Bone marrow (tissue), 2 donors: ENCODE measurements at places on chromosomes 1 and 21.

DNA sequence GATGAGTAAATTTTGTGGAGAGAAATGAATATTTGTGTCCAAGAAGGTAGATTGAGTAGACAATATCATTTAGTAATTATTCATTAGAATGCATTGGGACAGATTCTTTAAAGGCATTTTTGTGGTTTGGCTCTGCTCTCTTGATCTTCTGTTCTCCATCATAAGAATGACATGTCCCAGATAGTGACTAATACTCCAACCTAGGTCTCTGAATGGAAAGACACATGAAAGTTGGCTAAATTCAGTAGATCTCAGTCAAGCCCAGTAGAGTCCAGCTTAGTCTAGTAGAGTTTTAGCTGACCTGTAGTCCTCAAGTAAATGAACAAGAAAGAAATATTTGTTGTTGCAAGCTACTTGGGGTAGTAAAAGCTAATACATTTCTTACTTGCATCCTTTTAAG is 61.8 kb upstream of the DNAH14 start:
- DNase-seq, result no peak

DNA sequence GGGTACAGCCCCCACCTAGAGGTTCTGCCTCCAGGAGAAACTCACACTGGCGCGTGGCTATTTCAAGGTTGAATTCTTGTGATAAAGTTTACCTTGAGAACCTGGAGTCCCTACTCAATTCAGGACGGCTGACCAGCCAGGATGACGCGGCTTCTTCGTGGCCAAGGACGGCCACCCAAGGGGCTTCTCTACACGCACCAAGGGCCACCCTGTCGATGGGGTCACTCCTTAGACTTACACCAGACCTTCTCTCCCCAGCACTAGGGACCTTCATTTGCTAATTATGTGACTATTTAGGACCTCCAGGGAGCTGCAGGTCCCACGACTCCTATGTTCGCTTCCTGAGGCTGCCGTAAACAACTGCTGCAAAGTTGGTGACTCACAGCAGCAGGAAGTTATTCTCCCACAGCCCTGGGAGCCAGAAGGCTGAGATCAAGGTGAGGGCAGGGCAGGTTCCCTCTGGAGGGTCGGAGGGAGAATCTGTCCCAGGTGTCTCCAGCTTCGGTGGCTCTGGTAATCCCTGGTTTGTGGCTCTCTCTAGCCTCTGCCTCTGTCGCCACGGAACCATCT is 135.9 kb downstream of the NPHP4 start:
- no peak for DNase-seq

DNA sequence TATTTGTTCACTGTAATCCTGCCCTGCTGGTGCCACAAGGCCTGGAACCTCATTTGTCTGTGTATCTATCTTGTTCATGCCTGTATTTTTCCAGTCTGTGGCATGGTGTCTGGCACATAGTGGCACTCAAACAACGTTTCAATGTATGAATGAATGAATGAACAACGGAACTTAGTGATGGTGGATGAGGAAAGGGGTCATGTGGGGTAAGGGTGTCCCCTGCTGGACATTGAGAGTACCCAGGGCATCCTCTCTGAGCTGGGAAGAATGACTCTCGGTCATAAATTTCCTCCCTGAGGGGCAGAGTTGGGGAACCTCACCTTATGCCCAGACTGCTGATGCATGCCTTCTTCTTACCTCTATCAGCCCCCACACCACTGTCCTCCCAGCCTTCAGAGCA is 18.9 kb upstream of the ZNF683 start:
- DNase-seq, result peak; percentile 50

DNA sequence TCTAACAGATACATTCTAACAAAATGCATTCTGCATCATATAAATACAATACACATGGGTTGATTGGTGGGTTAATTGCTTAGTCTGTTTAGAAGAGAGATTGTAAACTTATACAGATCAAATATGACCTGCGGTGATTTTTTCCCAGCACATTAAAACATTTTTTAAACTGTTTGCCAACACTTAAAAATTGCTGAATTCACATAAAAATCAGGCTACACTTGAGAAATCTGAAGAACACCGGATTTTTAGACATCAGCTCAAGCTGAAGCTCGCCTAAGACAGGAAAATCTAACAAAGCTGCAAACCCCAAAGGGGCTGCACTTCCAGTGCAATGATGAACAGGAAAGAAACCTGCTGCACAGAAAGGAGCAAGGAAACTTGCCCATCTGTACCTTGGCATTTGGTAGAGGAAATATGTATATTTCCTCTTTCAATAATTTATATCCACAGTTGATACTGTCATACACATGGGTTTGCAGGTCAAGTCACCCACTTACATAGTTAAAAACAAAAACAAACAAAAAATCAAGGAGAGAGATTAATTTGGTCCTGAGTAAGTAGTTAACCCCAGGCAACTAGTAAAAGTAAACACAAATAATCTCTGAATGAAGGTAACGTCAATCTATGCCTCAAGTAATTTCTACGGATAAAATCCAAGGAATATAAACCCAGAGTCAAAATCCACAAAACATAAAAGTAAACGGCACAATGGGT is 30.4 kb upstream of the JAK1 start:
- no peak for DNase-seq

- no peak for DNase-seq
Measured at GRCh38 chr1:205680073-205680851, at the start of gene SLC45A3. Gene SLC45A3, minus strand, starts transcription at chr1:205680509. Its CDS starts 15,853 bp downstream, at chr1:205664656.

DNA sequence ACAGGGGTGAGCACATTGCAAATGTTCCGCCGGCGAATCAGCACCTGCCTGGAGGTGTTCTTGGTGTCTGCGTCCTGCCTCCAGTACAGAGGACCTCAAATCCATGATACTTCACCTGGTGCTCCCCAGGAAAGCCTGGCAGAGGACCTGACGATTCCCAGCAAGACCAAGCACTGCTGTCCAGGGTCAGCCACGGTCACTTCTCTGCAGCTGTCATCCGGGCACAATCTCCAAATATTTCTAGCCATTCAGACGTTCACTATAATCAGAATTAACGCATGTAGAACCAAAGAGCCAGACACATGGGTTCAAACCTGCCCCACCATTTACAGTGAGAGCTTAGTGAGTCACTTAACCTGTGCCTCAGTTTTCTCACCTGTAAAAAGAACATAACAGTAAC is 74.5 kb downstream of the CLIC6 start:
- DNase-seq, result no peak

GRCh38 chr1:41368366-41368765 is 7.1 kb downstream of the FOXO6 start:
- no peak for DNase-seq

- no peak for DNase-seq
Measured at GRCh38 chr1:65119951-65120350, 28.1 kb upstream of the AK4 start.

DNA sequence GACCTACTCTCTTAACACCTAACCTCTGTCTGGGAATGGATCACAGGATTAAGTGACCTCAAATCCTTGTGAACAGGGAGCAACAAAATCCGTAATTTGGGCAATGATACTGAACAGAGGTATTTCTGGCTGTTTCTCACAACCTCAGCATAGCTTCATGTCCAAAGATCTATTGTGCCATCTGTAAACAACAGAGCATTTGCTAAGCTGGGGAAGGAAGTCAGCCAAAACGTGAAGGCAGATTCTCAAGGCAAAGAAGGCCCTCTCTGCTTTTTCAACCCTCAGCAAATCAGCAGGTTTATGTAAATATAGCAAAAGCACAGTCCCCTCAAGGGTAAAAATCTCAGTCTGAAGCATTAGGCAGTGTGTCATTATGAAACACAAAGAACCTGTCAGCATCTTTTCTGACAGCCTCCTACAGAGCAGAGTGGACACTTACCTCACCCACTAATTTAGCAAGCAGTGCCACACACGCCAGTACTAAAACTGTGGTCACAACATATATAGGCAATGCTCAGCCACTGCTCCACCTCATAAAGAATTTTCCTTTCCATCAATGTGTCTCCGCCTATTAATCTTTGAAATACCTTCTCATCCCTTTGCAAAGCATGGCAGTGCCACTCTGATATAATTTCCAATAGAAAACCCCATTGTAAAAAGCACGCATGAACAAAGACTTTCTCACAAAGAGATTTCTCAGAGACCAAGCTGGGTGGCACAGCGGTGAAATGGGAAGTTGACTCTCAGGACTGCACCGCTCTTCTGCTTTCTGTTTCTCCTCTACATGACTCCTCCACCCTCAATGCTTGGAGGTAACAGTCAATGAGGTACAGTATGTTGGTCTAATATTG is 188.0 kb downstream of the RERE start:
- DNase-seq, result peak; percentile 68

DNA sequence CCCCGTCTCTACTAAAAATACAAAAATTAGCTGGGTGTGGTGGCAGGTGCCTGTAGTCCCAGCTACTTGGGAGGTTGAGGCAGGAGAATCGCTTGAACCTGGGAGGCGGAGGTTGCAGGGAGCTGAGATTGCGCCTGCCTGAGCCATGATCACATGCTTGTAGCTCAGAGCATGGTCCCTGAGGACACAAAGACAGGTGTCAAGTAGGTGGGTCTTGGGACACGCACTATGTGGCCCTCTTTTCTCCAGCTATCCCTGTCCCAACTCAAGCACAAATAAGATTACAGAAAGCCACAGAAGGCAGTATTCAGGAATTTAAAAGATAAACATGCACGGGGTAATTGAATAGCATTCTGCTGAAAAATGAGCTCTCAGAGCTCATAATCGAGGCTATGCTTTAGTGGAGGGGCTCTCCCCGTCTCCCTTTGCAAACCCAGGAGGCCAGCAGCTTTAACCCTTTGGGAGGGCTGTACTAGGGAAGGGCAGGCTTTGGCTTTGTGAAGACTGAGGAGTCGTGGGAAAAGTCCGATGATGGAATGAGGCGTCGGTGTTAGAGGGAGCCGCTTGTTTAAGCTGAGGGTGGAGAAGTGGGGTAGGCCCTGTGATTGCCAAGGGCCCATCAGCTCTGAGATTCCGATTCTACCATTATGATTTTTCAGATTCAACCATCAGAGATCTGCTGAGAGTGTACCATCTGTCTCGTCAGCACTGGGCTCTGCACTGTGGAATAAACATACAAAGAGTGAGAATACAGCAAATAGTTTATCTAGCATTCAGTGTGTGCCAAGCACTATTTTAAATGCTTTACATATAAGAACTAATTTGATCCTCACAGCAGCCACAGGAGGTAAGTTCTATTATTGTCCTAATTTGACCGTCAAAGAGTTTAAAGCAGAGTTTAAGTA is 59.7 kb upstream of the CD34 start:
- no peak for DNase-seq

DNA sequence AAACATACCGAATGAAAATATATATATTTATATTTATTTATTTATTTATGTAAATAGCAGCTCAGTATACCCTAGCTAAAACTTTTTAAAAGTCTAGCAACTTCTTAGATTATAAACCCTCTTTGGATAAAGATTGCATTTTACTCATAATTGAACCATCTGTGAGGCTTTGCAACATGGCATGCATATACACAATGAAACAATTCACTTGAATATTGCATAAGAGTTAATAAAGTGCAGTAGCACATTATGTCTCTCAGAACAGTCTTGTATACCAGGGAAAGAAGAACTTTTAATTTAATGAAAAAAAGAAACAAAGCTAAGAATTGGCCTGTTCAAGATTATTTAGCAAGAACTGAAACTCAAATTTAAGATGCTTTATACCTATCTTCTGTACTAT is 1363.9 kb upstream of the ADGRL2 start:
- DNase-seq, result no peak

DNA sequence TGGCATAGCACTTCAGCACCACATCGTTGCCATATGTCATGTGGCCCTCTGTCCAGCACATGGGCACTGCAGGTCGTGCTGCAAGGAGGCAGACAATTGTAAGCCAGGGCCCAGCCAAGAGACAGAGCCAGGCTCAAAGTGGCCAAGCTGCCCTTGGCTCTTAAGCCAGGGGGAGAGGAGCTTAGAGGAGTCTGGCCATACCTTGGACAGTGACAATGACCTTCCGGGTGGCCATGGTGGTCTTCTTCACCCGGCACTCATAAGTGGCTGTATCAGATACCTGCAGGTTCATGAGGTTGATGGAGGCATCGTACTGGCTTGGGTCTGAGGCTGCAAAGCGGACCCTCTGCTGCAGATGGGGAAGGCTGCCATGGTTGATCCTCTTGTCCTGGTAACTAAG is 4.6 kb downstream of the VSIG8 start:
- DNase-seq, result no peak

GRCh38 chr1:36722871-36723270 is 240.2 kb upstream of the CSF3R start:
- no peak for DNase-seq

DNA sequence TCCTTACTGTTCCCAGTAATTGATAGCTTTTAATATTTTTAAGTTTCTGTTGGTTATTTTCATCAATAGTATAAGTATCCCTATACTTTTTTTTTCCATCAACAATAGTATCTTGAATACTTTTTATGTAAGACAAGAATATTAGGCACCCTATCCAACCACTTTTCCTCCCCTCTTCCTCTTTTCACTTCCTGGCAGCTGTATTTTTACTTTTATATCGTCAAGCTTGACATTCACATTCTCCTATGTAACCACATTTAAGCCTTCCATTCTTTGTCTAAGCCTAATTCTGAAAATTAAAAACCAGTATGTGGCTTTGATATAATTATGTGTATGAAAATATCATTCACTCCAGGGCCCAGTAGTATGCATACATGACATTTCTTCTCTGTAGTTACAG is 9.3 kb downstream of the TMEM39B start:
- no peak for DNase-seq

DNA sequence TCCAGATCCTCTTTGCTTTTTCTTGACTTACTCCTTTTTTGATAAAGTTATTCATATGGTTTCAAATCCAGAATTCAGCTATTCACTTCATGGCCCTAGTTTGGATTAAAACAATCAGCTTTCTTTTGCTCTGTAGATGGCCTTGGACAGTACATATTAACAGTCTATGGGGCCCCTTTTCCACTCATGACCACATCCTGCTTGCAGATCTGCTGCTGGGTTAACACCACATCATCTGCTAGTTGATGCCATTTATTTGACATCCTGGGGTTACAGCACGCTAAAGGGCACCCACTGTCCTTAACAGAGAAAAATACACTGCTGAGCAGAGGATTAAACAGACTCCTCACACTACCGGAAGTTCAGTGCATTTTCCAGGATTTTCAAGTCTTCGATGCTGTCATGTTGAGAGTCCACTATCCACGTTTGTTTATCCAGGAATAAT is 941 bp upstream of the IFI16 start:
- no peak for DNase-seq
